ENCODE measurements at places on chromosomes 4 and X.

DNA sequence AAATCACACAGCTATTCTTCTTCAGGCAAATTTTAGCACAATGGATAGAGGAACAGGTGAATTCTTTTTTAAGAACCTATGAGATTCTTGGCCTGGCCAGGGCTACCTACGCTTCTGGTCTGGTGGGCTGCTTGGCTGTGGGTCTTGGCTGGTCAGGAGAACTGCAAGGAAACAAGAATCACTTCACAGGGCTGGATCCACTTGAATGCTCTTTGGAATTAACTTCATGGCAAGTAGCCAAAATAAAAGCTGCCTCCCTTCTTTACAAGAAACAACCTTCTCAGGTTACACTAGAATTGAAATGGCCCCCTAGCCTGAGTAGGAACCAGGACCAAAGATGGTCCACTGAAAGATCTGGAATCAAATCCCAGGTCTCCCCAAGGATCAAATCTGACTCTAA is 519.1 kb downstream of the IQCM start:
- no peak for ATAC-seq

DNA sequence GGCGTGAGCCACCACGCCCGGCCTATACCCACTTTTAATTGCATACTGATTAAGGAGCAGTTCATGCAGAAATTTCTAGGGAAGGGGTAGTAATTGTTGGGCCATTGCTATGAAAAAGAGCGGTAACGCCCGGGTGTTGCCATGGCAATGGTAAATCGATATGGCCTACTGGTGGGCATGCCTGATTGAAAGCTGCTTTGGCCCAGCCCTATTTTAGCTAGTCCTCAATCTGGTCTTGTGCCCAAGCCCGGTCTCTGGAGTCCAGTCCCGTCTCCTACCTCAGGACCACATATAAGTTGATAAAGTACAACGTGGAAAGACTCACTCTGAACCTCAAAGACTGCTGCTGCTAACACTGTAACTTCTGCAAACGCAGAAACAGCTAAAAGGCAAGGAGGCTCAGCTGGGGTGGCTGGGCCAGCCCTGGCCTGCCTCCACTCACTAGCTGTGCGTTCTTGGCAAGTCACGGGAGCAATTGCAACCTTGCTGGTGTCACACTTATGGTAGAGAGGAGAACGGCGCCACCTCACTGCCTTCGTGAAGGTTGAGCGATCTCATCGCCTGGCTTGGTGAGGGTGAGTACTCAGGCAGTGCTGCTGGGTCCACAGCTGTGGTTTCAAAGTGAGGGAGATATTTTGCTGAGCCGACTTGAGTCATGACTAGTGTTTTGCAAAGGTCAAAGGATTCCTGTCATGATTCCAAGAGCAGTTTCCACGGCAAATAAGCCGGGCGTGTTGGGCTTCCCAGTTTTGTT is 57.0 kb upstream of the GRPEL1 start:
- ATAC-seq = peak; percentile 88

- no peak for ATAC-seq
Measured at GRCh38 chr4:9949573-9949972, 71.7 kb downstream of the SLC2A9 start.

DNA sequence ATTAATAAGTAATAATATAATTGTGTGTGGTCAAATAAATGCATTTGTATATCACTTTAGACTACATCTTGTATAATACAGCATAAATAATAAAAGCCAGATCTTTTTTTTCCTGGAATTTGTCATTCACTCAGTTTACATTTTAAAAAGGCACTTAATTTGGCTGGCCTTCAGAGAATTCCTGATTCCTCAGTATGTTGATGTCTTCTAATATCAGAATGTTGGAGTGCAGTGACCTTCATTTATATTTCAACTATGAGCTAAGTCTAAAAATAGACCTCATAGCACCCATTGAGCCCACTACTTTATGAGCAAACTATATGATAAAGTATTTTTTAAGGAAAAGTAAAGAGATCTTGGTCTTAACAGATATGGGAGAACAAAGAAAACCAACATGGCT is 27.8 kb downstream of the ZNF330 start:
- ATAC-seq = no peak

GRCh38 chr4:16461362-16461761 is 235.1 kb upstream of the TAPT1 start:
- no peak for ATAC-seq

- ATAC-seq = no peak
Measured at GRCh38 chr4:108854786-108855185, 91.9 kb upstream of the ETNPPL start.

DNA sequence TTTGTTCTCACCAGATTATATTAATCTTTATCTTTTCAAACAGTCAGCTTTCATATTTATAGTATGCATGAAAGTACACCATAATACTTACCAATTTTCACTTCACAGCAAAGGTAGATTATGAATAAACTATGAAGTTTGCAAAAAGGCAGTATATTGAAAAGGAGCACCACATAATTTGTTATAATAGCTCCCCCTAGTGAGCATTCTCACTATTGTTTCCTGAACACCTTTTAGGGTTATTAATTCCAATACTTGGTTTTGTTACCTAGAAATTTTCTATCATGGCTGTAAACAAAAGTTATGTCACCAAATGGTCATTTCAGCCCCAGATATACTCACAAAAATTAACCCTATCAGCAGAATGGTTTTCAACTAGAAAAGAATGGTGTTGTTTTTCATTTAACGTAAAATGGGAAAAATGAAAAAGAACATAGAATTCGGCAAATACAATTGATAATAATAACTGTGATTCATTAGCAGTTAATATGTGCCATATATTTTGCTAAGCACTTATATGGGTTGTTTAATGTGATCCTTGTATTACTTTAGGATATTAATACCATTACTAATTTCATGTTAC is 30.2 kb upstream of the NKX6-1 start:
- no peak for ATAC-seq

DNA sequence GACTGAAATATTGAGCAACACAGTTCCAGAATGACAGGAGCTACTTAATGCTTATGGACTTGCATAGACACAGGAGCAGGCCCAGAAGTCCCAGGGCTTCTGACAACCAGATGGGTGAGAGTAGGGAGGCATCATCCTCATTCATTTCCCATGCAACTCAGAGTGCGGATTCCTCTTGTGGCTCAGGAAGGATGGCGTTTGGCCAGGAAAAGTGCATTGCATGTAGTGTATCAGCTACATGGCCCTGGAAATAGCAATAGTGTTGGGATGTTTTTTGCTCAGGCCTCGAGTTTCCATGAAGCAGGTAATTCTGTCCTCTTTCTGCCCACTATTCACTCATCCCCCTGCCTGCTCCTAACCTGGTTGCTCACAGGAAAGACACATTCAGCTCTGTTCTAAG is 136.6 kb downstream of the PDGFRA start:
- ATAC-seq = no peak

DNA sequence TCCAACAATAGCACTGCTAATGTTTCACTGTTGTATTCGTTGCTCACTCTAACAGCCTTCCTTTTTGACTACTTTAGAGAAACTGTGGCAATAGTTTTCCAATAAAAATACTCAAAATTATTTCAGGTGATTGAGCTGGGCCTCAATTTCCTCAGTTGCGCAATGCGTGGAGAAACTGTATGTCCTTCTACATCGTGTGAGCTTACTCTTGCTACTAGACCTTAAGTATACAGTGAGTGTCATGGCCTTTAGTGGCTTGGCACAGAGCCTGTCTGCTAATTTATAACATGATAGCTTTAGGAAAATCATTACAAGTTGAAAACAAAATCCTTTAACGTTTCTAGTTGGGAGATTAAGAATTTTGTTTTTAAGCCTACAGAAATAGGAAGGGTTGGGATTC is 114.5 kb downstream of the COL4A6 start:
- ATAC-seq = no peak

- no peak for ATAC-seq
Measured at GRCh38 chrX:101257448-101258258, 33.5 kb downstream of the TAF7L start.

- ATAC-seq = no peak
Measured at GRCh38 chr4:970854-971520, 2.4 kb downstream of the DGKQ start.

GRCh38 chr4:140237616-140238350 is 83.8 kb upstream of the MAML3 start:
- peak; percentile 82 for ATAC-seq

DNA sequence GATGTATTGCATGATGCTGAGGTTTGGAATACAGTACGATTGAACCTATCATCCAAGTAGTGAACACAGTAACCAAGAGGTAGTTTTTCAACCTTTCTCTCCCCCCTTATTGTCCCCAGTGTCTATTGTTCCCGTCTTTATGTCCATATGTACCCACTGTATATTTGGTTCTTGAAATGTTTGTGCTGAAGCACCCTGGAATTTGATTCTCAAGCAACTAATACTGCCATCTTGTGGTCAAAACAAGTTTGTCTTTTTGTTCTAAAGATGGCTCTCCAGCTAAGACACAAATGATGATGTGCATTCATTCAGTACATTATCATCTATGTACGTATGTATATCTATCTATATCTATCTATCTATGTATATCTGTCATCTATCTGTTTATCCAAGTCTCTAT is 33.5 kb upstream of the DCX start:
- ATAC-seq = no peak

DNA sequence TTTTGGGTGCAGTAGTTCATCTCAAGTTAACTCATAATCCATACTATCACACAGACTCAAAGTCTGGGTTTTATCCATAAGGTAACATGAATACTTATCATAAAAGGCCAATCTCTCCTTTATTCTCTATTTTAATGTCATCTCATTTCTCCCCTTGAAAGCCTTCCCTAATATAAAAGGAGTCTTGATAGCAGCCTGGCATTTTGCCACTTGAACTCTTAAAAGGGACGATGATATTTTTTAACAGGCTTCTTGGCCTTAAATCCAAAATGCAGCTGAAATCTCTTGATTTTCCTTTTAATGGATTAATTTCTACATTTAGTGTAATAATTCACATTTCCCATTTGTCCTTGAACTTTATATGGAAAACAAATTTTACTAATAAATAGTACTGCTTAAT is 8.4 kb upstream of the JCHAIN start:
- ATAC-seq = no peak

DNA sequence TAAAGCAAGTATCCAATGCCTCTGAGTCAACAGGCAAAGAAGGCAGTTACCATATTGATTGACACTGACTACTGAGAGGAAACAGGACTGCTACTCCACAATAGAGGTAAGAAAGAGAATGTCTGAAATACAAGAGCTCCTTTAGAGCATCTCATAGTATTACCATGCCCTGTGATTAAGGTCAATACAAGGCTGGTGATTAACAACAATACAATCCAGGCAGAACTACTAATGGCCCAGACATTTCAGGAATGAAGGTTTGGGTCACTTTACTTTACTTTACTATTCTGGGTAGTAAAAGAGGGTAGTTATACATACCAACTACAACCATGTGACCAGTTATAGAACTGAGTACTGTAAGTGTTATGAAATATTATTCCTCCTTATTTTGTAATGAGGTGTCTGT is 44.5 kb downstream of the BRWD3 start:
- no peak for ATAC-seq

- no peak for ATAC-seq
Measured at GRCh38 chr4:137934046-137934445, 308.1 kb downstream of the SLC7A11 start.

DNA sequence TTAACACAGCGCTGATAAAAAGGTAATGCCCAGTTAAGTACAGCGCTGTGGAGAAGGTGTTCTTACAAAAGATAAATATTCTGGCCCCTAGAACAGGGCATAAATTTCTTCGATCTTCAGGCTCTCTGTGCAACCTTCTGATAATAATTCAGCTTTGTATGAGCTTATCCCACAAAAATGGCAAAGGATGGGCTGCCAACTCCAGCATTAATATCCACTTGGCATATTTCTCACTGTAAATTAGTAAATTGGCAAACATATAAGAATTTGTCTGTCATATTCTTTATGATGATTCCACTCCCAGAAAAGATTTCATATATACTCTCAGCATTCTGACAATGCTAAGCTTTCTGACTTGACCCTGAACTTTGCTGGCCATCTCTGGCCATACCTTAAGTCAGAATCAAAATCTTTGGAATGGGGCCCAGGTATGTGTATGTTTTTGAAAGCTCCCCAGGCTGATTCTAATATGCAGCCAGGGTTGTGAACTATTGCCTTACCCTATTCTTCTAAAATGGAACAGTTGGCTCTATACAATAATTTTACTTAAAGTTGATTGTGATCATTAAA is 134.8 kb downstream of the FRYL start:
- ATAC-seq = no peak

- ATAC-seq = no peak
Measured at GRCh38 chrX:130902446-130902782, 595 bp downstream of the ENOX2 start.

DNA sequence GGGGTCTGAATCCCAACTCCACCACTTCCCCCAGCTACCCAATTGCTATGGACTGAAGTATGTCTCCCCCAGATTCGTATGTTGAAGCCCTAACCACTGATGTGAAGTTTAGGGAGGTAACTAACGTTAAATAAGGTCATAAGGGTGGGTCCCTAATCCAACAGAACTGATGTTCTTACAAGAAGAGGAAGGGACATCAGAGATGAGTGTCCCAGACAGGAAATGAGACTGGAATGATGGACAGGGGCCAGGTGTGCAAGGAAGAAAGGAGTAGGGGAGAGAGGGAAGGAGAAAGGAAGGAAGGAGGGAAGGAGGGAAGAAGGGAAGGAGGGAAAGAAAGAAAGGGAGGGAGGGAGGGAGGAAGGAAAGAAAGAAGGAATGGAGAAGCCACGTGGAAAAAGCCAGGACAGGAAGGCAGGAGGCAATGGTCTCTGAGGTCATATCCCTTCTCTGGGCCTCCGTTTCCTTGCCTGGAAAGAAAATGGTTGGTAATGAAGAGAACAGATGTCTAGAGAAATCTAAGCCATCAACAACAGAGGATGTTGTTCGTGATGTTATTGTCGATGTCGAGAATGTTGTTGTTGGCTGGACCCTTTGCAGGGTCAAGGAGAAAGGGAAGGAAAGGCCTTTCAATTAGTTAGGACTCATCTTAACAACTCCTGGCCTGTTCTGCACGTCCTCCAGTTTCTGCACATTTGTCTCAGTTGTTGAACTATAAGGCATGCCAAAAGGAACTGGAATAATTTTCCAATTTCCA is 59.0 kb upstream of the FGFBP2 start:
- no peak for ATAC-seq

DNA sequence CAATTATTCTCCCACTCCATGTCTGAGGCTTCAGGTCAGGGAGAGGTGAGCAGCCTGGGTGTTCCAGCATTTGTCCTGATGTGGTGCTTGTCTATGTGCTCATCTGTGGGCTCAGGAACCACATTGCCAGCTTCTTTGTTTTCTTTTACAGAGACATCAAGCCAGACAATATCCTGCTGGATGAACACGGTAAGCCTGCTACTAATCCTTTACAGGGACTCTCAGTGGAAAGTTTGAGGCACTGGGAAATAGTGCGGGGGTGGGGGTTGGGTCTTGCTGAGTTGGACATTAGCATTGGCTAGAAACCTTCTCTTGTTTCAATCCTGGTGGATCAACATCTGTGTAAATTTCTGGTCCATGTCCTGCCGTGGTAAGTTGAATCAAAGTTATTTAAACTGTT is 310.3 kb downstream of the EVC2 start:
- no peak for ATAC-seq

Measured in gastroesophageal sphincter (tissue), 4 donors.